Cerebellum (tissue), 4 donors: ENCODE measurements at places on chromosomes 1 and 21.

DNA sequence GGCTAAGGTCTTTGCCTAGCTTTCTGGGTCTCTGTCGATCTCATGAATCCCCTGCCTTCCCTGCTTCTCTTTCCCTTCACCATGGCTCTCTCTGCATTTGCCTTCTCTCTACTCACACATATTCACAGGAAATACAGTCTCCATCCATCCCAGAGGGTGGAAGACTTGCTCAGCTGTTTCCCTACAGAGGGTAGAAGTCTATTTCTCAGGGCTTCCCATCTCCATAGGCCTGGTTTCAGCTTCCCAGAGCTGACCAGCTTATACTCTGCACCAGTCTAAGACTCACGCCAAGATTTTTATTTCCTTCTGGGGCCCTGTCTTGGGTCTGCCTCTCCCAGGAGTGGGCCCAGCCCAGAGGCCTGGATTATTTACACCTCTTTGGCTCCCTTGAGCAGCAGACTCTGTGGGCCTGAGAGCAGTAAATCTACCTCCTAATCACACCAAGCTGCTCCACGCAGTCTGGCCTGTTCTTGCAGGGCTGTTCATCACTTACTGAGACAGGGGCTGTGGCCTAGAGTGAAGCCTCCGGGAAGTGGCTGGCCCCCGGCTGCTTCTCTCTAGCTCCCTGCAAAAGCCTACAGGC is 102.5 kb downstream of the PLXNA2 start:
- no peak for DNase-seq

GRCh38 chr1:186974774-186975181 is 146.0 kb downstream of the PLA2G4A start:
- DNase-seq = no peak

DNA sequence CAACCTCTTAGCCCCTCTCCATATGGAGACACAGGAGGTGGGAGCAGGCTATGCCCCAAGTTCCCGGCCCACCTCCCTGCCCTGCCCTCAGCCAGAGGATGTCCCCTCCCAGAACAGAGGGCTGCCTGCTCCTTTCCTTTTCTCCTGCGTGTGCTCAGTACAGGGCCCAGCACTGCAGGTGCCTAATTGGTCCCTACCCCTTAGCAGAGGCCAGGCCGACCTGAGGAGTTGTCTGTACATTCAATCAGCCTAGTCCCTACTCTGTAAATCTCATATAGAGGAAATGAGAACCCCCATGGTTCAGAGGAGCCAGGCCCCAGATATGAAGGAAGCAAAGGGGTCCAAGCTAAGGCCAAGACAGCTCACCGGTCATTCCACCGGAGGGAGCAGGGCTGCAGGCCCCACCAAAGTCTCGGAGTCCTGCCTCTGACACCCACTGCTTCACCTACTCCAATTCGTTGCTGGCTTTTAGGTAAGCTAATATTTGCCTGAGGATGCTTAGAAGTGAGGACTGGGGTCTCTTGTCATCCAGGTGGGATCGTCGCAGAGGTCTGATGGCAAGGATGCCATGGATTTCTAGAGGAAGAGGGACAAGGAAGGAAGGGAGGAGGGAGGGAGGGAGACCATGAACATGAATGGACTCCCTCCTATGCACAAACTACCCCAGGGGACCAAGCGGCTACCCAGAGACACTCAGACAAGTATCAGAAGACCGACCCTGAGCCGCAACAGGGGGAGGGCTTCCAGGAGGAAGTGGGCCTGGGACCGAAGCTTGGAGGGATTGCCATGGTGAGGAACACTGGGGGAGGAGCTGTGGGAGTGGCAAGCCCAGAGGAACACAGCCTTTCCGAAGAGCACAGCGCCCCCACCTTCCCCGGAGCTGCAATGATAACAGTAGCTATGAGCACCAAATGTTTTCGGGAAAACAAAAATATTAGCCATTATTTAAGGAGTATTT is 30.4 kb upstream of the FOXO6 start:
- DNase-seq = no peak

GRCh38 chr1:41646186-41646585 is 161.7 kb upstream of the EDN2 start:
- DNase-seq = no peak

- DNase-seq = no peak
Measured at GRCh38 chr1:13775459-13775858, 75.5 kb downstream of the PRDM2 start.

DNA sequence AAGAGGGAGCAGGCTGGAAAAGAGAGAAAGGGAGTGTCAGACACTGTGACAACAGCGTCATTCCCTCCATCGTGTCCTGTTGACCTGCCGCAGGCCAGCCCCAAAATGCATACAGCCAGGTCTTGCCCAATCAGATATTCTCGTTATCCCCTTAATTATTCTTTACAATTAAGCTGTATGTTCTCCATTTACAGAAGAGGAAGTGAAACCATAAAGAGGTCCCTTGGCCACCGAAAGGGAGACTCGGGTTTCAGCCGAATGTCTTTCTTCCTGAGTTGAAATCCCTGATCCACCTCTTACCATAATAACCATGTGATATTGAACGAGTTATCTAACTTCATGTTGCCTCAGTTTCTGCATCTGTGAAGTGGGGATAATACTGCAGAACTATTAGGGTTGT is 70.5 kb downstream of the IGSF21 start:
- DNase-seq = no peak

DNA sequence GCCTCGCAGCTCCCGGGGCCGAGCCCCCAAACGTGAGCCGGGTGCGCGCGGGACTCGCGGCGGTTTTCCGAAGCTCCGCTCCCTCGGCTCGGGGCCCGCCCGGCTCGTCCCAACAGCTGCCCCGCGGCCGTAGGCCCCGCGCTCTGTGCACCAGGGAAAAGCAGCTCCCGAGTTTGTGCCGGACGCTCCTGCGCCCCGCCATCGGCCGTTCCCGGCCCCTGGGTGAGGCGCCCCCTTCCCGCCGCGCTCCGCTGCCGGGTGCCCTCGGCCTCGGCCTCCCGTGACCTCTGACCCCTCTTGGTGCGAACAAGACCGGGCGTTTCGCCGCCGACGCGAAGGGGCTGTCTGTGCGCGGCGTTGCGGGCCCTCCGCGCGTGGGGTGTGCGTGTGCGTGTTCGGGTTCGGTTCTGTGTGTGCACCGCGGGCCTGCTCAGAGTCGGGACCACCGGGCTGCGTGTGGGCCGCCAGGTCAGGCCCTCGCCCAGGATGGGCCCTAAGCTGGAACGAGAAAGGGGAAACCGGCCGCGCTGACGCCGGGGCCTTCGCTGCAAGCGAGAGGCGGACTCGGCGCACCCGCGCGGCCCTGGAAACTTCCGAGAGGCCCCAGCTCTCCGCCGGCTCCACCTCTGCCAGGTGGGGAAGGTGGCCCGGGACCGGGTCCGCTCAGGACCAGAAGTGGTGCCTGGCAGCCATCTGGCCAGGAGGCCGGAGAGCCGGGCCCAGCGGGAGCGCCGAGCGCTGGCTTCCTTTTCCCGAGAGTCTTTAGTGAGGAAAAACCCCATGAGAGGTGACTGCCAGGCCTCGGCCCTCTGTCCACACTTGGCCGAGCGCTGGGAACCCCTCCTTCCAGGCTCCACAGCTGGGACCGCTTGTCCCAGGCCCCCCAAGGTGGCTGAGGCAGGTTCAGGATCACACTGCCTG is 1.9 kb downstream of the PRDM16 start:
- no peak for DNase-seq

- DNase-seq = no peak
Measured at GRCh38 chr1:8481650-8482380, 163.9 kb downstream of the SLC45A1 start.

DNA sequence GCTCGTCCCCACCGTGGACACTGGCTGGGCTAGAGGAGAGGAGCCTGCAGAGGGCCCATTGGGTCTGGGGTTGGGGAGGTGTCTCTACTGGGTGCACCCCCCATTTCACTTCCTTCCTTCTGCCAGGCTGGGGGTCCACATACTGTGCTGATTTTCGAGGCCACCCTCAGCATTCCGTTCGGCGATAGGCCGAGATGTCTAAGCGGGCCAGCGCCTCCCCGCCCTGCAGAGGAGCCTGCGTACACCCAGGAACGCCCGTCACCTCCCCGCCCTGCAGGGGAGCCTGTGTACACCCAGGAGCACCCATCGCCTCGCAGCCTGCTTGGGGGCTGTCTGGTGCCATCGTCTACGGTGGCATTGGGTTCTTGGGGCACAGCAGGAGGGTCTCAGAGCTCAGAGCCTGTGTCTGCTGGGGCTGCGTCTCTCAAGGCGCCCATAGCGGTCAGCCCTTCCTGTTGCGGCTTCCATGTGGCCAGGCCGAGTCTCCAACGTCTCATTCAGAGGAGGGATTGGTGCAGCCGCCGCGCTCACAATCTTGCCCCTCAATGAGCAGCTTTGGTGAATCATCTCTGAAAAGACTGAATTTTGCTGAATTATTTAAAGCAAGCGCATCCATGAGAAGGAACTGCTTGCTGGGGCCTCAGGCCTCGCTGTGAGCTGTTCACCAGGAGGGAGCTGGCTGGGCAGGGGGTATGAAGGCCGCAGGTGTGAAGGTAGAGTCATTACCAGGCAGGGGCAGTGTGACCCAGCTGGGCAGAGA is 30.7 kb upstream of the AGPAT3 start:
- DNase-seq = no peak

- DNase-seq = no peak
Measured at GRCh38 chr1:225319871-225320270, 108.0 kb downstream of the LBR start.

GRCh38 chr1:221720545-221720944 is 21.3 kb downstream of the DUSP10 start:
- no peak for DNase-seq

GRCh38 chr1:230814949-230815692 is 53.2 kb downstream of the C1orf198 start:
- DNase-seq = no peak

GRCh38 chr1:24558902-24559791 is 3.3 kb downstream of the NCMAP start:
- no peak for DNase-seq

DNA sequence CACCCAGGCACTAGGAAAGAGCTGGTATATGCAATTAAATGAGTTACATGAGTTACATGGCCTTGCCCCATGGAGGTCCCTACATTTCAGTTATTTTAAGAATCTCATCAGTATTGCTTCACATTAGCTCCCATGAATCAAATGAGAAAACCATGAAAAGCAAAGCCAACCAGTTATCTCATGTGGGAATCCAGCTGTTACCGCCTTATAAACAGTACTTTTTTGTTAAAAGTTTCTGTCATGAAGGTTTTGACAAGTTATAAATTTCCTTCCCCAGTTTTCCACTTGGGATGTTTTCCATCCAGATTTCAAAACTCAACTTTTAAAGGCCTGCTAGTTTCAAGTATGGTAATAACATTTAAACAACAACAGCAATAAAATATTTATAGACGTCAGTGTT is 544.8 kb downstream of the NUF2 start:
- no peak for DNase-seq

DNA sequence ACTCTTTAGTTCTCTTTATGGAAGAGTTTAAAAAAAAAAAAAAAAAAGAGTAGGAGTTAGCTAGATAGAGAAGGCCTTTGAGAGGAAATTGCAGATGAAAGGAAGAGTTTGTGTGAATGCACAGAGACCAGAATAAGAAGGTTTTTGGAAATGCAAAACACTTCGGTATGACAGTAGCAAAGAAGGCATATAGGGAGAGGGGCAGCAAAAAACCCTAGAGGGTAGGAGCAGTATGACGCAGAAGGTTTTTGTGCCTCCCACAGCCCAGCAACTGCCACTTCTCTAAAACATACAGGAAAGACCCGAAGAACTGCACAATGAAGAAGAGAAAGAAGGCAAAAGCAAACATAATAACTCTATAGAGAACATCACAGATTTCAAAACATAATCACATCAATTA is 84.3 kb downstream of the WDR64 start:
- DNase-seq = no peak

DNA sequence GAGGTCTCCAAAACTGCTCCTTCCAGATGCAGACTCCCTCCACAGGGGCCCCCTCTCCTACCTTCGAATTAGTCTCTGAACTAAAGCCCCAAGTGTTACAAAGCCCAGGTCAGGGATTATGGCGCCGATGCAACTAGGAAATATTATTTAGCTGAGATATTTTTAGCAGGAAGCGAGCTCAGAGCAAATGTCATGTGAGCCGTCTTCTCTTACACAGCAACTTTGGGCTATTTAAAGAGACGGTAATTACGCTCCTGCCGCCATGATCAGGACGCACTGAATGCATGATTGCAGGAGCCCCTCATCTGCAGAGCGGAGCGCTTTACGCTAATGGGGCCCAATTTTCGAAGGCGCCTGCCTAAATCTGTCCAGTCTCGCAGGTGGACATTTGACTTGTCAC is 55.3 kb upstream of the TARDBP start:
- DNase-seq = no peak

- no peak for DNase-seq
Measured at GRCh38 chr1:17227358-17227915, 21.5 kb upstream of the PADI3 start.

GRCh38 chr21:26461500-26461899 is 111.6 kb downstream of the CYYR1 start:
- no peak for DNase-seq

GRCh38 chr1:205488074-205488723 is 16.3 kb upstream of the CDK18 start:
- DNase-seq = peak; percentile 75
